ENCODE measurements at places on chromosomes 2 and 18.

DNA sequence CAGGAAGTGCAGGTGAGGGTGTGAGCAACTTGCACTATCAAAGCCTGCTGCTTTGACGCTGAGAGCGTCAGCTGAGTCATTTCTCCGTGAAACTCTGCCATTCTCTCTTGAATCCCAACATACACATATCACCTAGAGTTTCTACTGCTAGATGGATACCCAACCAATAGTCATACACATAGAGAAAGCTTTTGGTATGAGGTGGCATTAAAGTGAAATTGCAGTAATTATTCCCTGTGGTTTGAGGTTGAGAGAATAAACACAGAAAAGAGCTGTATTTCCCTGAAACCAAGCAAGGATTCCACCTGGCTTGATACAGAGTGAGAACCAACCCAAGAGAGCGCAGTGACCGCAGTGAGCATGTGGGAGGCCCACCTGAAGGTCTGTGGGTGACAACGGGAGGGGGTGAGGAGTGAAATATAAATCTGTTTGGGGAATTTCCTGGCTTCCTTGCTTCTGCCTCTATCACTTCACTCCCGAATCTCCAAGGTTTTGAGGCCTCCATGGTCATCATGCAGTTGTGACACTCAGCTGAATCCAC is 28.8 kb upstream of the TMEM18 start:
- DNase-seq = no peak

DNA sequence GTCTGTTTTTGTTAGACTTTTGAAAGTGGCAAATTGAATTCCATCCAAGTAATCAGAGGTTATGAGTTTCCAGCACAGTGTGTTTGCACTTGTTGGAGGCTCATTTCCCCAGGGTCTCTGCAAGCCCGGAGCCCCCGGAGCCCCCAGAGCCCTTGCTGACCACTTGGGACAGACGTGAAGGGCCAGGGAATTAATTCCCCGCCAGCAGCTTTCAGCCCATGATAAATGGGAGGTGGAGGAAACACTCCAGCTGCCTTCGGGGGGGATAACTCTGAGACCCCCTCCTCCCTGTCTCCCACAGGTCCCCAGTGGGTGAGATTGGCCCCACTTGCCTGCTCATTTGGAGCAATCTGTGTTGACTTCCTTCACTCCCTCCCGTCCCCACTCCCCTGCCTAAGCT is 79.2 kb downstream of the KLHL29 start:
- DNase-seq = no peak

DNA sequence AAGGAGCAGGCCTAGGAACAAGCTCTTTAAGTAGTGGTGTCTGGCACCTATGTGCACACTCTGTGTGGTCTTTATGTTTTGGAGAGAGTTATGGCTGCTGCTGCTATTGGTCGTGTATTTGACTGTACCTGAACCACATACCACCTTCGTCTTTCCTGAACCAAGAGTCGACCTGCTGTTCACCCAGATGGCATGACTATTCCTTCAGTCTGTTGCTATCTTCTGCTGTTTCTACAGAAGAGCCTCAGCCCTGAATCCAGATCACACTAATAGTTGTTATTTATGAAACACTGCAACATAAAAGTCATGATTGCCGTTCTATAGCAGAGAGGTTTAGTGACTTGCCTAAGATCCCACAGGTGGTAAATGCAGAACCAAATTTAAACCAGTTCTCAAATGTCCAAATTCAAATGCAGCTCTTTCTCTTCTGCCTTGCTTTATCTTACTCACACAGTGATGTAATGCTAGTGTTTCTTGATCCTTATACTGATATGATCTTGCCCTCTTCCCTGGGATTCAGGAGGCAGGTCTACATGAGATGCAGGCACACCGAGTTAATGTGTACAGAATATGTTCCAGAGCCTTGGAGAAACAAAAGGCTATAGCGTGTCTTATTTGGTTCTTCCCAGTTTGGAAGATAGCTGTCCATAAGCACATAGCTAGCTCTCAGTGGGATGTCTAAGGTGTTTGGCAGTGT is 122.1 kb upstream of the FOSL2 start:
- DNase-seq = no peak

GRCh38 chr2:8876628-8877027 is 39.2 kb upstream of the KIDINS220 start:
- no peak for DNase-seq

DNA sequence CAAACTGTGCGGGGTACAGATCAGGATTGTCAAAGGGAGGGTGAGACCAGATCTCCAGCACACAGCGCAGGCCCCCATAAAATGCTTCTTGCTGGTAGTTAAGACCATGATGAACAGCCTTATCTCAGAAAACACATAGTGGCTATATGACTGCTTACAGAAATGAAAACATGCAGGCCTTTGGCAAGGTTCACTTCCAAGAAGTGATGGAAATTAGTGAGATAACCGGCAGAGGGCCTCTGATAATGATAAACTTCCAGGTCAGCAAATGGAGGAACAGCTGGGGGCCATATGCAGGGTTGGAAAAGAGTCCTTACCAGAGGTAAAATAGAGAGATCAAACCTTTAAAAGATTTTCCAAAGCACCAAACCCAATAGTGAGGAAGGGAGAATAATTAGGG is 46.6 kb downstream of the CFAP221 start:
- DNase-seq = no peak

GRCh38 chr2:196546151-196546919 is 93.2 kb upstream of the CCDC150 start:
- no peak for DNase-seq

Data from HL-60 (cell line).